GM23248 (cell line): ENCODE measurements at places on chromosomes 2 and 18.

GRCh38 chr2:65656160-65656718 is 223.8 kb upstream of the SPRED2 start:
- H3K27me3 ChIP-seq, result peaks cover 66% of the 10 kb centered on the region
- no peak for DNase-seq
- H3K27ac ChIP-seq, result no peak overlapping the region
- no peak overlapping the region for H3K4me3 ChIP-seq

- DNase-seq, result no peak
- no peaks in the 10 kb centered on the region for H3K4me1 ChIP-seq
- peaks cover 13% of the 10 kb centered on the region; the same call in 1 of the 2 replicates for H3K36me3 ChIP-seq
- no peak overlapping the region for H3K27ac ChIP-seq
- no peaks in the 10 kb centered on the region for H3K27me3 ChIP-seq
Observed at GRCh38 chr2:96847586-96847985, 3.8 kb upstream of the ANKRD23 start.

GRCh38 chr18:57422313-57422872 is 12.8 kb upstream of the ONECUT2 start:
- H3K36me3 ChIP-seq, result no peaks in the 10 kb centered on the region
- H3K4me3 ChIP-seq, result no peak overlapping the region
- H3K27ac ChIP-seq, result no peak overlapping the region
- DNase-seq, result no peak
- H3K4me1 ChIP-seq, result no peaks in the 10 kb centered on the region
- peaks cover 42% of the 10 kb centered on the region for H3K27me3 ChIP-seq

GRCh38 chr2:188159484-188159883 is 132.2 kb upstream of the GULP1 start:
- H3K27me3 ChIP-seq, result no peaks in the 10 kb centered on the region
- no peak overlapping the region for H3K27ac ChIP-seq
- no peaks in the 10 kb centered on the region for H3K36me3 ChIP-seq
- H3K4me3 ChIP-seq, result no peak overlapping the region
- no peak for DNase-seq
- H3K4me1 ChIP-seq, result peaks cover 14% of the 10 kb centered on the region

DNA sequence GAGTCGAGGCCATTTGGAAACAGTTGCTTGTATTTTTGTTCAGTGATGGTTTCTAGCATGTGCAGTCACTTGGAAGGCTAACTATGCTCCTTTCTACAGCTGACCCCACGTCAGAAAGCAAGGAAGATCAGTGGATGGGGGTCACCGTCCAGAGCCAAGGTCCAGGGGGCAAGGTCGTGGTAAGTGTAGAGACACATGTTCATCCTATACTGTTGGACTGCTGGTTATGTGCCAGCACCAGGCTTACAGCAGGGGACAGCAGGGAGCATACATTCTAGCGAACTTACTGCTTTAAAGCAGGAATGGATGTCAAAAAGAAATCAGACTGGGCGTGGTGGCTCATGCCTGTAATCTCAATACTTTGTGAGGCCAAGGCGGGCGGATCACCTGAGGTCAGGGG is 40.0 kb downstream of the ITGA6 start:
- H3K27me3 ChIP-seq, result no peaks in the 10 kb centered on the region
- no peak overlapping the region for H3K4me3 ChIP-seq
- DNase-seq, result no peak

DNA sequence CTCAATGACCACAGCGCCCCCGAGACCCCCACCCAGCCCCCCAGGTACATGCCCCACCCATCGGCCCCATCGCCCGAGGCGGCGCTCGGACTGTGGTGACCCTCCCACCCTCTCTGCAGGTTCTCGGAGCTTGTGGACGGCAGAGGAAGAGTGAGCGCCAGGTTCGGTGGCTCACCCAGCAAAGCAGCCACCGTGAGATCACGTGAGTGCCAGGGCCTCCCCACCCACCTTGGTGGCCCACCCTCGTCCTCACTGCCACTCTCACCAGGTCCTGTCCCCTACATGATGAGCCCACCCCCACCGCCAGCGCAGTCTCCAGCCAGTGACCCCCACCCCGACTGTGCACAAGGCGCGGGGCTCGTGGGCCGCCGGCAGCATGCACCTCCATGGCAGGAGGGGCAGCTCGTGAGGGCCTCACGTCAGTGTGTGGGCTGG is 30.4 kb downstream of the MTERF4 start:
- no peak for DNase-seq
- H3K4me1 ChIP-seq, result no peaks in the 10 kb centered on the region
- no peaks in the 10 kb centered on the region for H3K27me3 ChIP-seq
- H3K36me3 ChIP-seq, result peaks cover 7% of the 10 kb centered on the region; the same call in 1 of the 2 replicates
- H3K27ac ChIP-seq, result no peak overlapping the region
- H3K4me3 ChIP-seq, result no peak overlapping the region

DNA sequence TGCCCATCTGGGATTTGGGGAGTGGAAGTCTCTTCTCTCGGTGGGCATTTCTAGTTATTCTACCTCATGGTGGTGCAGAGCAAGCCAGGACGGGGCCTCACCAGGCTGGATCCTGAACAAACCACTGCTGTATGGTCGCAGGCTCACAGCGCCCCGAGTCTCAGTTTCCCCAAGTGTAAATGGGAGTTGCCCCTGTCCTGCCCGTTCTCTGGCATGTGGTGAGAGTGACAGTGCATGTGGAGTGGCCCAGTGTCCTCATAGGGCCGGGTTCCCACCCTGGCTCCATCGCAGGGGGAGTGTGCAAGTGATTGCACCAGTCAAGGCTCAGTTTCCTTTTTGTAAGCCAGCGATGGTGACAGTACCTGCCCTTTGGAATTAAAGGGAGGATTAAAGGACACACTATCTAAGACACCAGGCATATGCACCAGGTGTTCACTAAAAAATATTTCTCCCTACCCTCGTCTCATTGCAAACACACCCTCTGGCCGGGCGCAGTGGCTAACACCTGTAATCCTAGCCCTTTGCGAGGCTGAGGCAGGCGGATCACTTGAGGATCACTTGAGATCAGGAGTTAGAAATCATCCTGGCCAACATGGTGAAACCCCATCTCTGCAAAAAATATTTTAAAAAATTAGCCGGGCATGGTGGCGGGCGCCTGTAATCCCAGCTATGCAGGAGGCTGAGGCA is 173.3 kb upstream of the MYCN start:
- H3K27me3 ChIP-seq, result no peaks in the 10 kb centered on the region
- no peaks in the 10 kb centered on the region for H3K4me1 ChIP-seq
- DNase-seq, result no peak
- H3K27ac ChIP-seq, result no peak overlapping the region
- no peak overlapping the region for H3K4me3 ChIP-seq
- H3K36me3 ChIP-seq, result no peaks in the 10 kb centered on the region

- no peaks in the 10 kb centered on the region for H3K4me1 ChIP-seq
- H3K27me3 ChIP-seq, result no peaks in the 10 kb centered on the region
- H3K36me3 ChIP-seq, result peaks cover 20% of the 10 kb centered on the region
- H3K4me3 ChIP-seq, result no peak overlapping the region
- DNase-seq, result no peak
Observed at GRCh38 chr2:97885841-97886240, 109.9 kb downstream of the TMEM131 start.

GRCh38 chr18:48700446-48700845 is 161.6 kb downstream of the CTIF start:
- no peak for DNase-seq
- no peaks in the 10 kb centered on the region; the same call in 1 of the 2 replicates for H3K36me3 ChIP-seq
- no peak overlapping the region for H3K4me3 ChIP-seq

DNA sequence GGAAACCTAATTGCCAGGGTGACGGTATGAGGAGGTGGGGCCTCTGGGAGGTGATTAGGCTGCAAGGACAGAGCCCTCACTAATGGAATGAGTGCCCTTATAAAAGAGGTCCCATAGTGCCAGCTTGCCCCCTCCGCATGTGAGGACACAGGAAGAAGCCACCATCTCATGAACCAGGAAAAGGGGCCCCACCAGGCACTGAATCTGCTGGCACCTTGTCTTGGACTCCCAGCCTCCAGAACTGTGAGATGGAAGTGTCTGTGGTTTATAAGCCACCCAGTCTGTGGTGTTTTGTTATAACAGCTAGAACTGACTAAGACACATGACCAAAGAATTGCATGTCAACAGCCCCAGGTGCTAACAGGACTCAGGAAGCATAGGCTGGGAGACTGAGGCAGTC is 214.3 kb downstream of the MGAT5 start:
- no peak overlapping the region for H3K27ac ChIP-seq
- peaks cover 17% of the 10 kb centered on the region; the same call in 1 of the 2 replicates for H3K27me3 ChIP-seq
- H3K4me3 ChIP-seq, result no peak overlapping the region
- H3K36me3 ChIP-seq, result no peaks in the 10 kb centered on the region
- DNase-seq, result no peak

DNA sequence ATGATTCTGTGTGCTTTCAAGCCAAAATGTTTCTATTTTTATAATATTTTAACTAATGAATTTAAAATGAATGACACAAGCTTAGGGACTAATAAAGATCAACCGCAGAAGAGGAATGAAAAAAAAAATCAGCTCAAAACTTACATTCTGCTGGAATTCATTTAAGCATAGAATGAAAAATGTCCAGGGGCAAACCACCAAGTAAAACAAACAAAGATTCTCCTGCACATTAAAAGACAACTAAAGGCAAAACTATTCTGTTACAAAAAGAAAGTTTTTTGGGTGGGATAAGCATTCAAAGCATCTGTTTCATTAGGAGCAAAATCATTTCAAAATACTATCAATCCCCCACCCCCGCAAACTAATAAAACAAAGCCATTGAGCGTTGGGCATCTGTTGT is 99.3 kb upstream of the SOX11 start:
- no peaks in the 10 kb centered on the region for H3K4me1 ChIP-seq
- no peak overlapping the region for H3K27ac ChIP-seq

- no peaks in the 10 kb centered on the region for H3K36me3 ChIP-seq
- H3K4me3 ChIP-seq, result no peak overlapping the region
- DNase-seq, result no peak
- no peaks in the 10 kb centered on the region for H3K27me3 ChIP-seq
- no peak overlapping the region for H3K27ac ChIP-seq
Observed at GRCh38 chr18:31710826-31711225, 26.4 kb upstream of the B4GALT6 start.

- H3K4me3 ChIP-seq, result peak overlapping the region; percentile 49
- no peaks in the 10 kb centered on the region for H3K27me3 ChIP-seq
- peak overlapping the region; percentile 97 for H3K27ac ChIP-seq
Observed at GRCh38 chr2:207617011-207617671, 8.1 kb downstream of the METTL21A start.

DNA sequence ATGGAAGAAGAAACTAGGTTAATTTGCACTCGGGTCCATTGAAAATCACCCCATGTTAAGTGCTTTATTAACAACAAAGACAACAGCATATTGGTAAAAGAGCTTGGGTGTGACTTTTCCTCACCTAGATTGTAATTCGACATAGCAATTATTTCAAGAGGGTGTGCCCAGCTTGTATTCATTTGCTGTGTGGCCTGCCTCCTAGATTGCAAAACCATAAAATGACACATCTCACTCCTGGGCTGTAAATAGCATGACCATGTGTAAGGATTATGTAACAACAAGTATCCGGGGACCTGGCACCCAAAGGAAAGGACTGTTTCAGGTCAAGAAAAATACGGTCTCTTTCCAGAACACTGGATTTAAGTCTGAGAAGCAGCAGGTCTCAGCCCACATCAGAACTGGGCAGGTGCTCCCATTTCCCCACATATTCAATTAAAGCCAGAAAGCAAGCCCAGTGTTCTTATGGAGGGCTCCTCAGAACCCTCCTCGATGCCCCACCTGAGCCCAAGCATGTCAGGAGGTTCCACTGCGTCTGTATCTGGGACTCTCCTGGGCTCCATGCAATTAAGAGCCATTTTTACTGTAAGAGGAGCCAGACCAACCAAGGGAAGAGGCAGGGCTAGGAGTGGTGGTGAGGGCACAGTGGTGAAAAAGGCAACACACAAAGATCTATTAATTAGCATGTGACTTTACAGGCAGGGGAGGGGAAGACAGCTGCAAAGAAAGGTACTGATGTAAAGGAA is 39.2 kb downstream of the MREG start:
- no peak overlapping the region for H3K27ac ChIP-seq
- no peak overlapping the region for H3K4me3 ChIP-seq

DNA sequence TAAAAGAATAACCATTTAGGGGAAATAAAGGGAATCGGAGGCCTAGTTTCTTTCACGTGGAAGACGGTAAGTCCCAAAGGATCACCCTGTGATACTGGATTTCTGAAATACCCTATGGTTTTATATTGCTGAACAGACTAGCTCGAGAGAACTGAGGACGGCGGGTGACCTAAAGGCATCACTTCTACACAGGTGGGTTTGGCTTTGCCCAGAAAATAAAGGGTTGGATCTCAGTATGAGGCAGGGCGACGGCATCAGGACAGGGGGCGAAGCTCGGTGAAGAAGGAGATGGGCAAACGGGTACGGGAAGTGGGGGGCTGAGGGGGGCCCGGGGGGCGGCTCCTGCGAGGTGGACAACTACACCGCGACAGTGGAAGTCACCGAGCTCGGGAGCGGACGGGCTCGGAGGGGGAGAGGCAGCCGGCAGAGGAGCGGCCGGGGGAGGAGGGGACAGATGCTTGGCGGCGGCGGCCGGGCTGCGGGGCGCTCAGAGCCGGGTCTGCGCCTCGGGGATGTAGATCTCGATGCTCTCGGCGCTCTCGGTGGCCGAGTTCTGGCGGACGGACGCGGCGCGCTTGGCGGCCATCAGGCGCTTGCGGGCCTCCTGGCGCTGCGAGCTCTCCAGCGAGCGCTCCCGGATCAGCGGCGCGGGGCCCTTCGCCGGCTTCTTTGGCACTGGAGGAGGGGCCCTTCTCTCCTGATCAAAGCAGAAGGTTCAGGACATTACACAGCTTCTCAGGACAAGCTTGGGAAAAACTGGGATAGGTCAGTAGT is 48.9 kb downstream of the TGIF1 start:
- peak; percentile 66 for DNase-seq
- no peaks in the 10 kb centered on the region for H3K27me3 ChIP-seq
- H3K4me3 ChIP-seq, result peak overlapping the region; percentile 60
- no peaks in the 10 kb centered on the region for H3K36me3 ChIP-seq

GRCh38 chr18:76823587-76824011 is 1.2 kb downstream of the ZNF236 start:
- peak; percentile 39 for DNase-seq
- H3K36me3 ChIP-seq, result no peaks in the 10 kb centered on the region
- no peaks in the 10 kb centered on the region for H3K27me3 ChIP-seq
- H3K4me1 ChIP-seq, result peaks cover 11% of the 10 kb centered on the region
- no peak overlapping the region; the same call in 1 of the 2 replicates for H3K27ac ChIP-seq

DNA sequence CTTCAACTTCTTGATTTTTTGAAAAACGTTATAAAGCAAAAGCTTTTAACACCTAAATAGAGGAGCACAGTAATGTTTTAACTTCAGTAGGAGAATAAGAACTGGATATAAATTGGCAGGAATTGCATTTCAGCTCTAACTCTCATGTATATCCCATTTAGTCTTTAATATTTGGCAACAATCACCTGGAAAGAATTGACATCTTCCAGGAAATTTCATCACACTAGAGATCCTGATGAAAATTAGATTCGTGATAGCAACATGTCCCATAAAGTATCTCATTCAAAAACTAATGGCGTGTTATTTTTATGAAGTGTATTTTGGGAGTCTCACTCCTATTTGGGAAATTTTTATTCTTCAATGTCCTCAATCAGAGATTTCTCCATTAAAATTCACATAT is 131.1 kb upstream of the DNAJC10 start:
- H3K27ac ChIP-seq, result no peak overlapping the region
- H3K4me3 ChIP-seq, result no peak overlapping the region
- H3K36me3 ChIP-seq, result no peaks in the 10 kb centered on the region
- H3K4me1 ChIP-seq, result peaks cover 30% of the 10 kb centered on the region
- DNase-seq, result no peak
- no peaks in the 10 kb centered on the region for H3K27me3 ChIP-seq
